ENCODE measurements at places on chromosomes 4 and X.

- DNase-seq: no peak
Measured at GRCh38 chr4:48127231-48127630, 6.8 kb downstream of the TXK start.

GRCh38 chrX:31223817-31224216 lies 152.0 kb upstream of the FTHL17 start:
- peak; percentile 52 for DNase-seq

- DNase-seq: no peak
Measured at GRCh38 chr4:159035570-159035969, 67.3 kb upstream of the RAPGEF2 start.

DNA sequence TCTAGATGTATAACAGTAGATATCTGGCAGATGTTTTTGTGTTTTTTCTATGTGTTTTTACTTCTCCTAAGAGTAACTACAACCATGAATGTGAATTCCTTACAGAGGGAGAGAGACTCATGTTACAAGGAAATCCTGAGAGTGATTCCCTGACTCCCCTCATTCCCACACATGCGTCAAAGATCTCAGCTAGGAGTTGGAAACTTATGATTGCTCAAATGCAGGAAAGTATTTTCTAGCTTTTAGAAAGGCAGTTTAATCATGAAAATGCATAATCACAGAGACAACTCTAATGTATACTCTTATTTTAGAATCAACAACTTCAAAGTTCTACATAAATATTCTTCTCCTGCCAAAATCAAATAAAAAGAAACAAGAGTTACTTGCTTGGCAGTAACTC lies 121.8 kb downstream of the PDE5A start:
- no peak for DNase-seq

DNA sequence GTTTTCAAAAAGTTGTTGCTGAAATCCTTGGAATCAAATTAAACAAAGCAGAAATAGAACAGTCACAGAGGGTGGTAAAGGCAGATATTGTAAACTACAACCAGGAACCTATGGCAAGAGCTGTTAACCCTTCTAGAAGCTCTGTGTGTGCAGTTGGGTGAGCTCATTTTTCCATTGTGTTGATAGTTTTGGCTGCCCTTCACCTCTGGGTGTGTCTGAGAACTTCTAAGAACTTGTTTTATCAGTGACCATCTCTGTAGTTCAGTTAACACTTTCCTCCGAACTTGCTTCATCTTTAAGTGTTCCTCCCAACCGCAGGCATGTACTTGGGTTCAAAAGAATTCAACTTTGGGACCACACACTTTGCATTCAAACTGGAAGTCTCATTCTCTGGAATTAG lies 32.7 kb downstream of the RBMX start:
- no peak for DNase-seq

DNA sequence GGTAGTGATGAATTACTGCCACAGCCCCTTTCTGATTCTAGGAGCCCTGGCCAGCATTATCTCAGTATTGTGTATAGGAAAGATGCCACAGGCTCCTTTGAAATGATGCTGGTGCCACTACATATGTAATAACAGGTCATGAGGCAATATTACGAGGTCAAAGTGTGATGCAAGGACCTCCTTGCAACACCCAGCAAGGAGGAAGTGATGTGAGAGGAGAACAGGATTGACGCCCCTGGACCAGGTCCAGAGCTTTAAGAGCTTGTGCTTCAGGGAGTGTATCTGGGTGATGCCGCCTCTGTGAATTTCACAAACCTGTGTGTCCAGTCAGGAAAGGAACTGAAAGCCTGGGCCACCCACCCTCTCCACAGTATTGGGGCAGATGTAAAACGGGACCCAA lies 261.8 kb downstream of the MID1IP1 start:
- DNase-seq: no peak

- no peak for DNase-seq
Measured at GRCh38 chr4:105950701-105951100, 55.4 kb downstream of the NPNT start.

Data from AG10803 (cell line).